CD4-positive, alpha-beta memory T cell (primary cell): ENCODE measurements at places on chromosomes 5 and 9.

- no peak for DNase-seq
Measured at GRCh38 chr5:32935283-32935682, 224.2 kb downstream of the NPR3 start.

DNA sequence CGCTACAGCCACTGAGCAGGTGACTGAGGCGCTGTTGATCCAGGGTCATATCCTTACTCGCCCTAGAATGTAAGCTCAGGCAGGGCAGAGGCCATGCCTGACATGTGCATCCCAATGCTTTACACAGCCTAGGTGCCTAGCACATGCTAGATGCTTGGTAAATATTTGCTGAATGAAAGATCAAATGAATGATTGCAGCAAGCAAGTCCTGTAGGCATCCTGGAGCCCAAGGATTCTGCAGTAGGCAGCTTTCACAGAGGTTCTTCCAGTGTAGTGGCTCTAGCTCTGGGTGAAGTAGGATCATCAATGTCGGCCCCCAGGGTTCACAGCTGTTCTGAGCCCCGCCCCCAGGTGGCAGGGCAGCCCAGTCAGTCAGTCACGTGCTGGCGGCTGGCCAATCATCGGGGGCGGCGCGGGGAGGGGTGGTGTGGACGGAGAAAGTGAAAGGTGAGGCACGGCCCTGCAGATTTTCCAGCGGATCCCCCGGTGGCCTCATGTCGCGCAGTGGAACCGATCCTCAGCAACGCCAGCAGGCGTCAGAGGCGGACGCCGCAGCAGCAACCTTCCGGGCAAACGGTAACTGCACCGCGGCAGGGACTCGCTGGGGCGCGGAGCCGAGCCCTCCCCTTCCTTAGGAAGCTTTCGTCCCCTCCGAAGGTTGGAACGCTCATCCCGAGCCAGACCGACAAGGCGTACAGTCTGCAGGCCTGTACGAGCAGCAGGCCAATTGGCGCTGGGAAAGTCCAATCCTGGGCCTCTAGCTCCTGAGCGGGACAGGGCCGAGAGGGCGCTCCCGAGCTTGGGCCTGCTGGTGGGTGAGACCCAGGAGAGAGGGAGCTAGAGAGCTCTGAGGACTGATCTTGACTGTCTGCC, at the start of gene GALT:
Gene GALT, plus strand, starts transcription at position 465 of the 873 bp plus-strand sequence. Its CDS starts 30 bp downstream, at position 495.
- peak; percentile 93 for DNase-seq

DNA sequence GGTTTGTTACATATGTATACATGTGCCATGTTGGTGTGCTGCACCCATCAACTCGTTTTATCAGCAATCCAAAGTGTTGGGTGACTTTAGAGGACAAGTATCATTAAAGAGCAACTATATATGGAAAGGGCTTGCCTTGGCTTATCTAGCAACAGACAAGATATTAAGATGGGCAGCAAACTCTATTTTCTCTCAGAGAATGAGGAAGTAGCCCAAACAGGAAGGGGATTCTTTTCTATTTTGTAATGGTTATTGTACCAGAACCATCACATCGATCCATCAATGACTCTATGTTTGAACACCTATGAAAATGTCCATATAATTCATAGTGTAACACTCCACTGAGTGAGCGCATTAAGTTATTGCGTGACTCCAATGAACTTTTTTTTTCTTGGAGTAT, 260.1 kb upstream of the SLC24A2 start:
- no peak for DNase-seq

GRCh38 chr9:76873056-76873792, 32.7 kb downstream of the PRUNE2 start:
- no peak for DNase-seq

- no peak for DNase-seq
Measured at GRCh38 chr9:130327070-130327780, 61.7 kb downstream of the HMCN2 start.
